ENCODE measurements at places on chromosomes 1 and 21.

GRCh38 chr21:14688412-14688811, 142.3 kb upstream of the SAMSN1 start:
- no peak for DNase-seq

GRCh38 chr21:42520628-42521253, 7.1 kb downstream of the SLC37A1 start:
- no peak for DNase-seq

DNA sequence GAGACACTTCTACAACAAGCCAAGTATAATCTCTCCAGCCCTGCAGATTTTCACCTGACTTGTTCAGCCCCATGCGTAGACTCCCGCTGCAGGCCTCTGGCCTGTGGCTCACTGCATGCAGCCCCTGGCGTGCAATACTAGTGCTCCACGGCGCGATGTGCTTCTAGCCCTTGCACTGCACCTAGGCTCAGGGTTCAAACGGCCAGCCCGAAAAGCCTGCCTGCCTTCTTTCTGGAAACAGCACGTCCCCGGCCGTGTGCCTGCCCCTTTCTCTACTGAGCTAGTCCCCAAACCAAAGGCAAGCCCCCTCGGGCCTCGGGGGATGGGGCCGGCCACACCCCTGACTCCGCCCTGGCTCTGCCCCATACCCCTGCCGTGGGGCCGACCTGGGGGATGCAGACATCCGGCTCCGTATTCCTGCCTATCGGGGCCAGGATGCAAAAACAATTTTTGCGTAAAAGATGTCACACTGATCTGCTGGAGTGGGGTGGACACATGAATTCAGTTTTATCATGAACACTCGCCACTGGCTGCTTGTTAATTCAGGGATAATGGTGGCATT, 26.3 kb upstream of the TRAPPC10 start:
- DNase-seq = no peak

DNA sequence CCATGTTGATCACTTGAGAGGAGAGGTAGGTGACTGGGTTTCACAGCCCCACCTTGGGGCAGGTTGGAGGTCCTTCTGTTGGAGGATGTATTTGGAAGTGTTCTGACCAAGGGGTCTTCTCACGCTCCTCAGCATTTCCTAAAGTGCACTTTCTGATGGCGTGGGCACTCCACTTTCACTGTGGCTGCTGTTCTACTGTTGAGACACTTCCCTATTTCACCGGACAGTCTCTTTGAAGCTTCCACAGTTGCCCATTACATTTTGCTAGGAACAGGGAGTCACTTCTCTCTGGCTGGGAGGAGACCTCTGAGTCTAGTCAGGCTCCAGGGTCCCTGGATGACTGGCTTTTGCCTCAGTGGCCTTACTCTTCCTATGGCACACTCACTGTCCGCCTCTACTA, 180.0 kb upstream of the LMO4 start:
- DNase-seq = no peak

DNA sequence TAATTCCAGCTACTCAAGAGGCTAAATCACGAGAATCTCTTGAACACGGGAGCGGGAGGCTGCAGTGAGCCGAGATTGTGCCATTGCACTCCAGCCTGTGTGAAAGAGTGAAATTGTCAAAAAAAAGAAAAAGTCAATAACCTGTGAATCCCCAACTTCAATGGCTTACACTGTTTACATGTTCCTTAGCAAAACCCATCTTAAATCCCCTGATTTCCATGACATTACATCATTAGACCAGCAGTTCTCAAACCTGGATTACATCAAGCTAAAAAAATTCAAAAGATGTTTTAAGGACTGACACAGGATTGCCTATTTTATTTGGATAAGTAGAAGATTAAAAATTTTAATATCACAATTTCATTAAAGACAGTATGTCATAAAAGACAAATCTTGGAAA, 12.4 kb downstream of the GPBP1L1 start:
- no peak for DNase-seq
